Stimulated activated CD4-positive, alpha-beta T cell treated with anti-CD3 and anti-CD28 coated beads, TNF-alpha, amount 100 ng/mL, for 4 hours (primary cell): ENCODE measurements at places on chromosomes 13 and 19.

DNA sequence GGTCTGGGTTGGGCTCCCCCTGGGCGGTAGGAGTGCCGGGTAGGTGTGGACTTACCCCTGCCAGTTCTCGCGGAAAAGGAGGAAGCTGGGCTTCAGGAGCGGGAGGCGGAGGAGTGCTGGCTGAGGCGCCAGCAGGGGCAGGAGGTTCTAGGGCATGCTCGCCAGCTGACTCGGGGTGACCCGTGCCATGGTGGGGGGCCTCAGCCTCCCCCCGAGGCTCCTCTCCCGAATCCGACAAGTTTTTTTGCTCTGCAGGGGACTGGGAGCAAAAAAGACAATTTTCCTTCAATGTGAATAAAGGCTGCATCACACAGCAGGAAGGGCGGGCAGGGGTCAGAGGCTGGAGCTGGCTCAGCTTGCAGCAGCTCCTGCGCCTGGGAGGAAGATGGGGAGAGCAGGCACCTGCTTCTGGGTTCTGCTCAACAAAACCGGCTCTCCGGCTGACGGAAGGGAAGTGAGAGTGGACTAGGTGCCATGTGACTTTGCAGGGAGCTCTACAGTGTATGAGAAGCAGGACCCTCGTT, 26.5 kb downstream of the RANBP3 start:
- no peak for DNase-seq

- DNase-seq, result peak; percentile 60
These were observed 29.4 kb upstream of the NDFIP2 start for GRCh38 chr13:79451500-79451962.

DNA sequence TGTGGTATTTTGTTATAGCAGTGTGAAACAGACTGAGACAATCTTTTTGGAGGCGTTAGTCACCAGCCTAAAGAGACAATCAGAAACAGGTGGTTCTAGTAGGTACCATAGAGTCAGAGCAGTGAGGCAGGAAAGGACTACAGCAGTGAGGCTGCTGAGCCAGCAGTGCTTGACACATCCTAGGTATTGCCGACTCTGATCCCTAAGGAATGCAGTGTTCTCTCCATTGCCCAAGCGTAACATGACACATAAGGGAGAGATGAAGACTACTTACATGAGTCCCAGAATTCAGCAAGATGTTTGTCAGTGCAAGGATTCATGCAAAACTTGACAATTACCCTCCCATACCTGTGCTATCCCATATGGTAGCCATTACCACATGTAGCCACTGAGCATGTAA, 62.4 kb upstream of the XPO4 start:
- DNase-seq, result no peak

DNA sequence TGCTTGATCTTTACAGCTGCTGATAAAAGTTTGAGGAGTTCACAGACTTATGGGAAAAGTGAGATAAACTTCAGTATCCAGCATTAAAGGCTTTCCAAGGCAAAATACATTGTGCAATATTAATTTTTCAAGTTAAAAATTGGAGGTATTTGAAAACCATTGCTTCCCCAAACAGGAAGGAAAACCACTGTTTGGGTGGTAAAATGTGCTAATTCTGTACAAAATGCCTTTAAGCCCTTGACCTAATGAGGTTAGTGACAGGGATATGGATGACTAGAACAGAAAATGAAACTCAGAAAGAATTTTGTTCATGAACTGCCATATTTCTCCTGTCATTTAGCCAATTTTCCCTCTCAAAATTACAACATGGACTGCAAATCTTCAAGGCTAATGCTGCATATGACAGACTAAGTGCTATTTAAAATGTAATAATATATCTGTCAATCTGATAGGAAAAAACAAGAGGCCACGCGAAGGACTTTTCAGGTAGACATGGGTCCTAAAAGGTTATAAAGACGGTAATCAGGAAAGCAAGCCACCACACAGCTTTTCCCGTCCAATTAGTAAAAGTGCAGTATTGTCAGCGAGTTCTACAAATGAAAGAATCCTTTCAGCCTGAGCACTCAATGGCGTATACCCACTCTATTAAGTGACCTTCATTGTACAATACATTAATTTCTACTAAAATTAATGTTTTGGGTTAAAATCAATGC, 212.8 kb downstream of the ENOX1 start:
- no peak for DNase-seq

- no peak for DNase-seq
These were observed 1.1 kb downstream of the SULT2A1 start for GRCh38 chr19:47885067-47885463.

- DNase-seq, result no peak
These were observed 45.3 kb downstream of the NFIC start for GRCh38 chr19:3411636-3412035.

- no peak for DNase-seq
These were observed 8.4 kb downstream of the MKNK2 start for GRCh38 chr19:2042485-2043250.

DNA sequence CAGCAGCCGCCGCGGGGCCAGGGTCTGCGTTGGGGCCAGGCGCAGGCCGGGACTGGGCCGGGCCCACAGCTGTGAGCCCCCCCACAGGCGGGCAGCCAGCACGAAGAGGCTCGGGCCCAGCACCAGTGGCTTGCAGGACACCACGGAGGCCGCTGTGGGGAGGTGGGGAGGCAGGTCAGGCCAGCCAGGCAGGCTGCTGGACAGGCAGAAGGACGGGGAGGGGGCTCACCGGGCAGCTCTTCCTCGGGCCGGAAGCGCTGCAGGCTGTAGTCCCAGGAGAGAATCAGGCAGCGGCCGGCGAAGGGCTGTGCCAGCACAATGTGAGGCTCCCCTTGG, 8.3 kb downstream of the LGI4 start:
- no peak for DNase-seq

GRCh38 chr13:112779856-112780604, 90.2 kb downstream of the ATP11A start:
- DNase-seq, result no peak

- DNase-seq, result no peak
These were observed 3.0 kb upstream of the PRKD2 start for GRCh38 chr19:46719629-46720502.
